ENCODE measurements at places on chromosomes 4 and X. TPM values are rescaled to one million over a fixed set of nuclear protein-coding genes. Genes with fewer than 3 reads are reported as not detected.

The SPANXA2 gene
- polyA plus RNA-seq = not detected

DNA sequence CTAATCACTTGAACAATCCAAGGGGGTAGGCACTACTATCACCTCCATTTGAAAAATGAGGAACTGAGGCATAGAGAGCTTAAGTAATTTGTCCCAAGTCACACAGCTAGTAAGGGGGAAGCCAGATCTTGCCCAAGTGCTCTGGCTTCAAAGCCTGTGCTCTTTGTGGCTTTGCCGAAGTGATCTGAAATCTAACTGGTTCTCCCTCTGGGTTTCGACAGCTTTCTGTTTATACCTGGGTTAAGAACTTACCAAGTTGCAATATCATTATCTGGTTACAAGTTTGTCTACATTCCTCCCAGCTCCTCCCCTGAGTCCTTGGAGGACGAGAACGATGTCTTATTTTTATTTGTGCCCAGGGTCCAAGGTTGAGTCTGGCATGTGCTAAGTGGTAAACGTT, 125.3 kb upstream of the RAI2 start:
- no peak for DNase-seq

- DNase-seq = no peak
Observed at GRCh38 chrX:154720067-154720466, 30.8 kb downstream of the GAB3 start.

The GK gene
- 10.2 TPM for polyA plus RNA-seq

The PDGFC gene
- polyA plus RNA-seq = 51.6 TPM

The ANXA3 gene
- polyA plus RNA-seq = 113 TPM

DNA sequence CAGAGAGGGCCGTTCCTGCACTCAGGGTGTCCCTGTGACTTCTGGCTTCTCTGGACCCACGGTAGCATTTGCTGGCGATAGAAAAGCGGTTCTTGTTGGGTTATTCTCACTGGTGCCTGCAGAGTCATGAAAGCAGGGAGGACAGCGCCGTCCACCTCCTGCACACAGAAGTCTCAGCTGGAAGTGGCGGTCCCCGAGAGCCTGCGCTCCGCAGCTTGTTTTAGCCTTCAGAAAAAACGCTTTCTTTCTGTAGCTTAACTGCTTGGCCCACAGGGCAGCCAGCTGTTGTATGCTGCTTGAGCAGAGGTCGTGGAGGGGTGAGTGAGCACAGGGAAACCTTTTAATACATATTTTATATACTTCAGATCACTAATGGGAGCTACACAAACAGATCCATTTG, 400.7 kb upstream of the FAT1 start:
- DNase-seq = peak; percentile 30

GRCh38 chrX:153746359-153746758, 17.7 kb upstream of the PLXNB3 start:
- no peak for DNase-seq

The QRFPR gene
- 2.2 TPM for polyA plus RNA-seq

The SLC4A4 gene
- polyA plus RNA-seq = 47.0 TPM

- no peak for DNase-seq
Observed at GRCh38 chrX:20452487-20452886, 185.8 kb upstream of the RPS6KA3 start.

The ARMCX1 gene
- 63.6 TPM for polyA plus RNA-seq

The CBR4 gene
- 29.9 TPM for polyA plus RNA-seq

The JCHAIN gene
- 2.4 TPM for polyA plus RNA-seq

DNA sequence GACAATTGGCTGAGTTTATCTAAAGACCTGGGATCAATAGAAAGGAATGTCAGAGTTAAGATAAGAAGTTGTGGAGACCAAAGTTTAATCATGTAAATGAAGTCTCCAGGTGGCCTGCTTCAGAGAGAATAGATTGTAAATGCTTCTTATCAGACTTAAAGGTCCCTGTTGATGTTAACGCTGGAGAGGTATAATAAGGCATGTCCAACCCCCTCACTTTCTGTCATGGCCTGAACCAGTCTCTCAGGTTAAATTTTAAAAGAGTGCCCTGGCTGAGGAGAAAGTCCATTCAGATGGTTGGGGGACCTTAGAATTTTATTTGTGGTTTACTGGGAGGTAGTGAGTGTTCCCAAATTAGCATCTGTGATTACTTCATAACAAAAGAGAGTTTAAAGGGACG, 86.7 kb downstream of the AKAP4 start:
- no peak for DNase-seq

The CRMP1 gene
- polyA plus RNA-seq = 67.4 TPM

The AMOT gene
- 22.5 TPM for polyA plus RNA-seq

The CLOCK gene
- 19.8 TPM for polyA plus RNA-seq

DNA sequence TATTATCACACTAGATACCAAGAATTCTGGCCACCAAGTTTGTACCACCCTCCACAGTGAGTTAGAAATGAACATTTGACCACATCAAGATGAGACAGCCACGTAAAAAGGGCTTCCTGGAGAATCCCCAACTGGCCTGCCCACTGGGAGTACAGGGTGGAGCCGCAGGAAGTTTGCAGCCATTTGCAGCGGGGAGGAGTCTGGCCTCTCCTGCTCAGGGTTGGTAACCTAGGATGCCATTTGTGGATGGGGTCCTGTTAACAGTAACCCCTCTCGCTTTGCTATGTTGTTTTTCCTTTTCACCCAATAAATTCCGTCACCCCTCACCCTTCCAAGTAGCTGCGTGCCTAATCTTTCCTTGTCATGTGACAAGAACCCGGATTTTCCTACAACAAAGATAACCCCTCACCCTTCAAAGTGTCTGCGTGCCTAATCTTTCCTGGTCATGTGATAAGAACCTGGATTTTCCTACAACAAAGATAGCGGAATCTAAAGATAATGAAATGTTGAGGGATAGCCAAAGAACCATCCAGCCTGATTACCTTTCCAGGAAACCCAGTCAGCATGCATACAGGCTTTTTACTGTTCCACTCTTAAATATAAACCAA, 245.4 kb downstream of the NAF1 start:
- DNase-seq = no peak

The TXK gene
- 5.0 TPM for polyA plus RNA-seq

DNA sequence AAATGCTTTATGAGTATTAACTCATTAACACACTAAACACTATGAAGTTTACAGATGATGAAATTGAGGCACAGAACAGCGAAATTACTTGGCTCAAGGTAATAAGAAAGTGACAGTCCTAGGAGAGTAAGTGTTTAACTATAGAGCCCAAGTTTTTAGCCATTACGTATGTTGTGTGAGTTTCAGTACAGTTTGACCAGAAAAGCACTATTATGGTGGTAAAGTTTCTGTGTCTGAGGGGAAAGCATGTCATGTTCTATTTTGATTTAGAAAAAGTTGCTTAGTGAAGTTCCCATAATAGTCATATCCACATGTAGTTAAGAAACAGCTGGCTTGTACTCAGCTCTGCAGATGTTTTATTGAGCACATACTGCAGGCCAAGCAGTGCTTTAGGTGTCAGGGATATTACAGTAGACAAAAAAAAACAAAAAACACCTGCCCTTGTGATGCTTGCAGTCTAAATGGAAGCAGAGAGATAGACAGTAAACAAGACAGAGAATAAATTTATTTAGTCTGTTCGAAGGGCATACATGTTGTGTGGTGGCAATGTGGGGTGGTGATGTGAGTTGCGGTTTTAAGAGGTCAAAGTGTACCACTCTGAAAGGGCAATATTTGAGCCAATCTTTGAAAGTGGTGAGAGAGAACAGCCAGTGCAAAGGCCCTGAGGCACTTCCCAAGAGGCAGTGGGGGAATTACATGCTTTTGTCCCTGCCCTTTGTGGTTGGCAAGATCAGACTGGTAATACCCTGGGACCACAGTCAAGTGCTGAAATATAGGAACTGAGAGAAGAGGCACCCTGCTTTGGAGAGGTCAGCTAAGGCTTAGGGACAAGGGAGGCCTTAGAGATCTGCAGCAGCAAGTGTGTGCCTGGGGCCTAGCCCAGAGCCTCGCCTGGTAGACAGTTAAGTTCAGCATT, 6.2 kb downstream of the TMEM131L start:
- no peak for DNase-seq

Data from left lung (tissue), 14 donors.